Astrocyte of the spinal cord (primary cell): ENCODE measurements at places on chromosomes 2 and 18.

DNA sequence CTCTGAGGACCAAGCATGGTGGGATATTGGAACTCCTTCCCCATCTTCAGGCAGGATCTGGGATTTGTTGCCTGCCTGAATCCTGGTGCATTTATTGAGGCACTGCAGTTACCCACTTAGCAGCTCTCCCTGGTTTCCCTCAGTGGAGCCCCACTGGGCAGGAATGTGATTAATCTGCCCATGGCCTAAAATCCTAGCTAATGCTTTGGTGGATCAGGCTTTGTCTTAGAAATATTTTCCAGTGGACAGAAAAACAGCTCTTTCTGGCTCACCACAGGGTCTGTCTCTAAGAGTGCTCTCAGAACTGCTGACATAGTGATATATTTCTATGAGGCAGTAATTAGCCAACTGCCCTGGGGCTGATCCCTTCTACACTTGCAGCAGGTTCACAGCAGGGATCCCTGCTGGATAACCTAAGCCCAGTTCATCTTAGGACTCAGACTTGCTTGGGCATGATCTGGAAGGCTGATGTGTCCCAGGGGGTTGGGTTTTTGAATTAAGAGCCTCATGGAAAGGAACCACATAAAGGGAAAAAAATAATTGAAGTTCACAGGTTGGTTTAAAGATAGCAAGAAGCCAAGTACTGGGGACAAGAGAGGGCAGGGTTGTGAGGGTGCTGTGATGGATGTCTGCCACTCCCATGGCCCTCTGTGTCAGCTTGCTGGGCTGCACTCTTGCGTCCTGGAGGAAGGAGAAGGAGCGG is 44.3 kb upstream of the ZDBF2 start:
- DNase-seq: peak; percentile 43

- no peak for DNase-seq
Observed at GRCh38 chr18:67510831-67511230, 5.7 kb downstream of the DSEL start.

DNA sequence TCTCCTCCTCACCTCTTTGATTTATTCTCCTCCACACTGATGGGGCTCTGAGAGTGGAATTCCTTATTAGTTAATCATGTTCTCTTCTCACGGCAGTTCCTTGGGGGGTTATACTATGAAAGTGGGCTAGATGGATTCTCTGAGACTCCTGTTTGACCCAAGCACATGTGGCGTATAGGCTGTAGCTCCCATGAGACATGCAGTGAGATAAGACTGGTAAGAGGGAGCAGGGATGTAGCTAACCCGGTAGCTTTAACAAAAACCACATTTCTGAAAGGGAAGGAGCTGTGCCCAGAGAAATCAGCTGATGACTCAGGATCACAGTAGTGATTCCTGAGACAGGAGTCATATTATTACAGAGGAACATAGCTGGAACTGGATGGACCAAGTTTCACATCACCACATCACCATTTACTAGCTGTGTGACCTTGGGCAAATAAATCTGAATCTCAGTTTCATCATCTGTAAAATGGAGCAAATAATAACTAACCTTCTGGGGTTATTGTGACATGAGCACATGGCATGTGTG is 82.9 kb downstream of the CRIM1 start:
- DNase-seq: peak; percentile 96

- peak; percentile 58 for DNase-seq
Observed at GRCh38 chr2:181466661-181467576, 9.7 kb downstream of the ITGA4 start.

DNA sequence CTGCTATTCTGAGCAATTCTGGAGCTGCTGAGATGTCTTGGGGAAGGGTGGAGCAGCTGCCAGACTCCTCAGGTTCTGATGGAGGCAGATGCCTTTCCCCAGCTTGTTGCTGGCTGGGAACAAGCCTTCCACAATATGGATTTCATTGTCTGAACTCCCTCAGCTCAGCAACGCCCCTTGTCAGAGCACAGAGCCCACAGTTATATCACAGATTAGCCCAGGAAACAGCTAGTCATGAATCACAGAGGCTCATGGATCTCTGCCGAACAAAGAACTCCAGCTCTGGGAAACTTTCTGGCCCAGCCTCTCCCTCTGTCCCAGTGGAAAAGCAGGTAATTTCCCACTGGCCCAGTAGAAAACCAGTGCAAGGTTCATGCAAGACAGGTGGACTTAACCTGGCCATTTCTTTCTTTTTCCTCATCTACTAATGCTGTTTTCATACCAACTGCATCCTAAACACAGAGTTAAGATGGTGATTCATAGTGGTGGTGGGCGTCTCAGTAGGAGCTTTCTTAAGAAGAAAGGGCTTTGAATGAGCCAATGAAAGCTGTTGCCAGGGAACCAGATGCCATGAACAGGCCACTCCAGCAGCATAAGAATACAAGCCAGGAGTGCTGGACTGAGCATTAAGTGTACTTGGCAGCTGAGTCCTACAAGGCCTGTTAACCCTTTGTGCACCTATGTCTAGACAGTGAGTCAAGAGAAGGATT is 8.7 kb upstream of the KIAA2012 start:
- peak; percentile 98 for DNase-seq

DNA sequence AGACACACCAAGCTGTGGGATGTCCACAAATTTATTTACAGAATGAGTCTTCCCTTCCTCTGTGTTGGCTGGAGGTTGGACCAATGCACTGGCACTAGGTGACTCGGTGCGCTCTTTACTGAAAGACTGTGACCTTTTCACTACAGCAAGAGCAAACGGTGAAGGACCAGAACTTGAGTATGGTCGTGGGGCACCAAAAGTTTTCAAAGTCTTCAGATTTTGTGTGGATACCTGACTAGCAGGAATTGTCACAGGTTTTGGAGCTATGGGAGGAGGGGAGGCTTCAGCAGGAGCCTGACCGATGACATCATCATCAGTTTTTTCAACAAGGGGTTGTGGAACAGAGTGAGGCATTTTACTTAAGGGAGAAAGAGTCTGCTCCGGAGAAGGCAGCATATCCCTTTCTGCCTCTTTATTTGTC is 73.0 kb upstream of the GRB14 start:
- no peak for DNase-seq

GRCh38 chr2:172358691-172359556 is 68.5 kb upstream of the ITGA6 start:
- DNase-seq: peak; percentile 16

- no peak for DNase-seq
Observed at GRCh38 chr18:46623541-46623940, 33.5 kb downstream of the LOXHD1 start.

DNA sequence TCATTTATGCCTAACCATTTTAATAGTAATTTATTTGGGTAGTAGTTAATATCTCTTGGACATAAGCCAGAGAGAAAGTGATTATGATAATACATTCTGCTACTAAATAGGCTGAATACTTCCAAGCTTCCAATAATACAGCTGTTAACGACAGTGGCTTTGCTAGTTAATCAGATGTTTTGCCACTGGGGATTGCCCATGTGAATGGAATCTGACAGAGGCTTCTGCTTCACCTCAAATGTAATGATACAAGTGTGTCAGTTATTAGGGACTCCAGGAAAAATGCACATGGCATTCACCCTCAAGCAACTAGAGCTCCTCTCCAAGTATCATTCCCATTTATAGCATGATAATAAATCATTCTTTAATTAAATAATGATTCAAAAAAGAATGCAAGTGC is 185.0 kb upstream of the TMEFF2 start:
- DNase-seq: no peak

DNA sequence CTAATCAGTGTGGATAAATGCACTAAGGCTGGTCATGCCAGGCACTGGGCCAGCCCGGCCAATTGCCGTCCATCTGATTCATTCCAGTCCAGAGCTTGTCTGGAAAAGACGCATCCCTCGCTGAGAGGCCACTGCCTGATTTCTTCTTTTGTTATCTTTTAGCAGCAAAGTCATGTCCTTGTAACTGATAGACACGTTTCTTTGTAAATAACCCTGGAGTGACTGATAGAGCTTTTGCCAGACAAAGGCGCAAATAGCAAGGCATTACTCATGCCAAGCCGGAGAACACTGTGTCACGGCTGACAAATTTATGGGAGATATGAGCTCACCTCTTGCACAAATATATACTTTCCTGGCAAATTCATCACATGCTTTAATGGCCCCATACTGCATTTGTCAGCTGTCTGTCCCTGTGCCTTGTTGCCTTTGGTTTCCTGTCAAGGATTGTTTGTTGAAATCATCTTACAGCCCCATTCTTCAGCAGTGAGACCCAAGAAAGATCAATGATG is 164.4 kb downstream of the ETAA1 start:
- peak; percentile 48 for DNase-seq

GRCh38 chr2:110869472-110870446 is 137.4 kb downstream of the ACOXL start:
- DNase-seq: peak; percentile 37

DNA sequence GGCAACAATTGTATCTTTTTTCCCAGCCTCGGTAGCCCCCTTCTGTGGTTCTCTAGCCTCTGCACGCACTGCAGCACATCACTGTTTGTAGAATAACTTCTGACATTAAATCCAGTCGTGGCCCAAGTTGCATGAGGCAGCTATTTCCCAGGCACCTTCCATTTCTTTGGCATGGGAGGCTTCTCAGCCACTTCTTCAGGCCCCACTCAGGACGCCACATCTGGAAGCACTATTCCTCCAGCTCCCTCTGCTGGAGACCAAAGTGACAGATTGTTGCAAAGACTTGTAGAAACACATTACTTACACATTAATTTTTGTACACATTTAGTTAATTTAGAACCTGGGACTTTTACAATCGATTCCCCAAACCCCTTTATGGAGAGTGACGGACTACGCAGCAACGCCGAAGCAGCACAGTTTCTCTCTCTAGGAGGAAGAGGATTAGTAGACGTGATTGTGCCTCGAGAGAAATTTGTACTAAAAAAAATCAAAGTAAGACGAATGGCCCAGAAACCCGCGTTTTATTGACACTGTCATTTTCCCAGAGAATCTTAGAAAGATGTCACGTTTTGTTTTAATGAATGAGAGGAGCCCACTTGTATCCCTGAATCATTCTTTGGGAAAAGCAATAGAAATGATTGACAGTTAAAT is 57.8 kb upstream of the RGPD5 start:
- peak; percentile 73 for DNase-seq

- DNase-seq: no peak
Observed at GRCh38 chr2:105278654-105279053, 37.1 kb downstream of the GPR45 start.

DNA sequence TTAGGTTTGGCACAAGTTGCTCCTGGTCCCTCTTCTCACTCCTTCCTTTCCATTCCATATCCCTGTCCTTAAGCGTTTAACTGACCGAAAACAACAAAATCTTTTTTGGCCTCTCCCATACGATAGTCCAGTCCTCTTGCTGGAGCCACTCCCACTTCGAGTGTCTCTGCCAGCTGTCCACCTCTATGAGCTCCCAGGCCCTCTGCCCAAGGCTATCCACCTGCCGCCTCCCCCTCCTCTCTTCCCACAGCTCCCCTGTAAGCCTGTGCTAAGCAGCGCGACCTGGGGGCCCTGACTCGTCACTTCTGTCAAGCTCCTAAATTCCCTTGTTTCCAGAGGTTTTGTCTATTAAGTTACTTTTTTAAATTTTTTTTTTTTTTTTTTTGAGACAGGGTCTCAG is 47.0 kb upstream of the FOSL2 start:
- DNase-seq: no peak

- peak; percentile 14 for DNase-seq
Observed at GRCh38 chr2:127570282-127571250, 35.1 kb downstream of the MYO7B start.

DNA sequence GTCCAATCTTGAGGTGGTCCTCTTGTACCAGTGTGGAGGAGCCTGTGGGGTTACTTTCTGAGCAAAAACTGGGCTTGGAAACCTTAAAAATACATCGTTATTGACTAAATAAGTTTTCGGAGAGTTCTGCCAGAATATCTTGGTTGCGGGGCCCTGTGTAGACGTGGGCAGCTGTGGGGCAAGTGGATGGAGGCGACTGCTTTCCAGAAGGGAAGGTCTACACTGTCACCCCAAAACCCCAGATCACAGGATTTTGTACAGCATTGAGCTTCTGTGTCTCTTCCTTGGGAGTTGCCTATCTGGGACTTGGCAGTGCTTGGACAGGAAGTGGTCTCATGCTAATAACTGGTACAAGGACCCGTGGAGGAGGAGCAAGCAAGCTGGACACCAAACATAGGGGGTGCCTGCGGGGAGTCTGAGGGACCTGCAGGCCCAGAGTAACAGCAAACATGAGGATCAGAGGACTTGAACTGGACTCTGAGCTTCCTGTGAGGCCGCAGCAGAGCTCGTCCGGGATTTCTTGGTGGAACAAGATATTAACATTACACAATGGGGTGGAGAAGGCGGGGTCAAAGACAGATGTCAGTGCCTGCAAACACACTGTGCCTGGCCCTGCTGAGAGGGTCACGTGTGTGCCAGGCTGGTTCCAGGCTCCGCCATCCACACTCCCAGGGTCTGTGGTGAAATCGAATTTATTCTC is 48.0 kb upstream of the CTLA4 start:
- no peak for DNase-seq

GRCh38 chr2:239905884-239906654 is 119.1 kb downstream of the NDUFA10 start:
- DNase-seq: no peak

- DNase-seq: no peak
Observed at GRCh38 chr2:237693291-237693994, 66.1 kb downstream of the LRRFIP1 start.

GRCh38 chr2:99451280-99451679 is 38.5 kb downstream of the REV1 start:
- no peak for DNase-seq

DNA sequence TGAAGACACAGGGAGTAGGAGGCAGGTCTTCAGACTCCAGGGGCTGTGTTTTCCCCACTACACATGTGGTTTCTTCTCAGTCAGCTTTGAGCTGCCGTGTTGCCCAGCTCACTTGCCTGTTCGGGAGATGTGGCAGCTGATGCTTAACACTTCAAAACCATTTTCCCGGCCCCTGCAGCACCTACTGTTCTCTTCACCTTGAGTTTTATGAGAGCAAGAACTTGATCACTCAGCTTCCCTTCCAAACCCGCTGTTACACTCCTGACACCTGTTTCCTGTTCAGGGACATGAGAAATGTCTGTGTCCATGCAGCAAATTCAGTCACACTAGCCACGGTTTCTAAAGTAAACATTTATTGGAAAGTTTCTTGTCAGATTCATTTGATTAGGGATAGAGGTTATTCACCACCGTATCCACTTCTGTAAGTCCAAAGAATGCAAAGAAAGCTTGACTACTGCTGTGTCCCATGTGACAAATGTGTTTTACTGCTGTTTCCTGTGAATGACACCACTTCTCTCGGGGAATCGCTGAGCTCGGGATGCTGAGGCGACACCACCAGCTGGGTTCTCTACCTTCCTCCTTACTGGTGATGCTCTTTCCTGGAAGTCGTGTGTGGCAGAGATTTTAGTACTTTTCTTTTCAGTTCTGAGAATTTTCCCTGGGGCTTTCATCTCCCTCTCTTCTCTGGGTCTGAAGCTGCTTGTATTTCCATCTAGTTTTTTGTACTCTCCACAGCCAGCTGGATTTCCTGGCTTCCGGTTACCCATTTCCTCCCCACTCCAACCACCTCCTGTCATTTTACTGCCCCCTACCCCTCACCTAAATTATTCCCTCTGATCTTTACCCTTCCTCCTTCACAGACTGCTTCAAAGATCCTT is 91.7 kb downstream of the KLF7 start:
- no peak for DNase-seq
